GM12878 (cell line): ENCODE measurements at places on chromosomes 12 and 14. TPM values are rescaled to one million over a fixed set of nuclear protein-coding genes. Genes with fewer than 3 reads are reported as not detected.
A peak's percentile ranks its signal among the peaks of the same experiment; 100 is the strongest.

SUDS3 gene
- 21.1 and 21.3 TPM in 2 replicates for total RNA-seq

DNA sequence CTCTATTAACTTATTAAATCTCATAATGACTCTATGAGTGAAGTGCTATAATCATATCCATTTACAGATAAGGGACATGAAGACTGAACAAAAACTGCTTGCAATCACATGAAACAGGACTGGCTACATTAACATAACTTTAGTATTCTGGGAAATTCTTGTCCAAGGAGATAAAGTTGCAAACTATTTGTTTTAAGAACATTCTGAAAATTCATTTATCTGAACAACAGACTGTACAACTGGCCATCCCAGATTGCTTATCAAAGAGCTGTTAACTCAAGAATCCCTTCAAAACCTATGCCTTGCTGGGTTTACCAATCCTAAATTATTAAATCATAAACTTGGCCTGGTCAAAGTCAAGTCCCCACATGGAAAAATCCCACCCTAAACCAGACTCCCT, 39.2 kb upstream of the POC1B start:
- no peak for DNase-seq

DNA sequence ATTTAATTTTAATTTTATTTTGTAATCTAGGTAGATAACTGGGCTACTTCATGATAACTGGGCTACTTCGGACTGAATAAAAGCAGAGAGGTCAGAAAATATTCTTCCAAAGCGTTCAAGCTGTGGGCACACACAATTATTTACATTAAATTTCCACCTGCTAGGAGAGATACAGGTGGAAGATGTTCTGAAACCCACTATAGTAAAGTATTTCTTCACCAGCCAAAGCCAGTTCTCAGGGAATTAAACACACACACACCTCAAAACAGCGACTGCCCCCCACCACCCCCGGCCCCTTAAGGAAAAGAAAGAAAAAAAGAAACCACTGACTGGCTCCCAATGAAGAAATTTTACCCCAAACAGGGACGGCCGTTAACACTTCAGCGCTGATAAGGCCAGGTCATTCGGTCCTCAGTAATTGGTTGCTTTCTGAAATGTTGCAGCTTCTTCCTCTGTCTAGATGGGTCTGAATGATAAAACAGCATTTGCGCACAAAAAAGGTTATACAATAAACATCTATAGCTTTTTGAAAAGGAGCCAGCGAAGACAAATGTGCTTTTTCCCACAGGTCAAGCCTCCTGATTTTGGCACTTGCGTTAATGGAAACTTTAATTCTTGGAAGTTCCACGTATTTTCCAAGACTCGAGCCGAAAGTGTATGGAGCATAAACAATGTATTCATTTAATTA, 771 bp upstream of the KCNJ8 start:
- no peak for DNase-seq

- no peak for DNase-seq
These were observed 10.0 kb downstream of the STAC3 start for GRCh38 chr12:57240926-57241401.

GPHB5 gene
- total RNA-seq, result not detected in 2 replicates

KCNMB4 gene
- total RNA-seq, result 0.13 and 0.21 TPM in 2 replicates

GRCh38 chr14:96424109-96424989, 32.4 kb downstream of the AK7 start:
- peak; percentile 45 for DNase-seq

GRCh38 chr12:46369474-46370379, 2.8 kb downstream of the SLC38A2 start:
- no peak for DNase-seq

DNA sequence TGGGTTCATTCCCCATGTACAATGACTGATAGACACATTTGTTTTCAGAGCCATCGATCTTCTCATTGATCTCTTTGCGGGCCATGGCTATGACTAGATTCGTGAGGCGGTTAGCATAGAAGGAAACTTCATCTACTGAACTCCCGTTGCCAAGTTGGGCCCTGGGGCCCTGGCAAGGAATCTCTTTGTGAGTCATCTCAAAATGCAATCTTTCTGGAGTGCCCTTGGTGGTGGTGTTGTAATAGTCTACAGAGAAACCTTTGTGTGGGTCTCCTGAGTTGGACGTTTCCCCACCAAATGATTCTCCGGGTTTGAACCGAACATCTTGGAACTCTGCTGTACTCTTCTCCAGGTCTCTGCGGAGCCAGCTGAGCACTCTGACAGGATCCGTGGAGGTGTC, 20.4 kb downstream of the AKAP3 start:
- DNase-seq, result no peak

DNA sequence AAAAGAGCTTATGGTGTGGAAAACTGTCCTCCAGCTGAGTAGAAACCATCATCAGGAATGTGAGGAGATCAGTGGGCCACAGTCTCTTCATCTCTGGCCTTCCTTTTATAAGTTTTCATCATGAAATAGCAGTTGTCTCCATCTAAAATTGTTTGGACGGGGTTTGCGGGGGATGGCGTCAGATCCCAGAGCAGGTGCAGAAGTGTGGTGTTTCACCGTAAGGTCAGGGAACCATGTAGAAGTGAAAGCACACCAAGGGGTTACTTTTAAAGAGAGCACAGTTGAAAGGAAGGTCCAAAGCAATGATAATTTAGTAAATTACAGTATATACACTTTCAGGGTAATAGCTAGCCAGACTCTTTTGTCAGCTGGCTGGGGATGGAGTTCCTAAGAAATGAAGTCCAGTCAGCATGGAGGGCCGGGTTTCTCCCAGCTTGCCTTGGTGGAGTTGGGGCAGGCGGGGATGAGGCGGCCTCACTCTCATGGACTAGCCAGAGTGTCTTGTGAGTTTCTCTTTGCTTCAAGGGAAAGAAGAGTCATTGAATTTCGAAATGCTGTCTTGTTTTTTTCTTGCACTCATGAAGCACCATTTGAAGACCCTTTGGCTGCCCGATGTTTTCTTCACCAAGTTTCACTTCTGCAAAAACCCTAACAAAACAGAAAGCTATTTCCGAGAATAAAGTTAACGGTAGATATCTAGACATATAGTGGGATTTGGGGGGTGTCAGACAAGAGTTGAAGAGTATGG, 100.6 kb downstream of the ETV6 start:
- DNase-seq, result peak; percentile 87

GRCh38 chr12:109926016-109926415, 25.9 kb downstream of the TCHP start:
- no peak for DNase-seq

GRCh38 chr12:11862798-11863197, 207.9 kb upstream of the BCL2L14 start:
- no peak for DNase-seq

DNA sequence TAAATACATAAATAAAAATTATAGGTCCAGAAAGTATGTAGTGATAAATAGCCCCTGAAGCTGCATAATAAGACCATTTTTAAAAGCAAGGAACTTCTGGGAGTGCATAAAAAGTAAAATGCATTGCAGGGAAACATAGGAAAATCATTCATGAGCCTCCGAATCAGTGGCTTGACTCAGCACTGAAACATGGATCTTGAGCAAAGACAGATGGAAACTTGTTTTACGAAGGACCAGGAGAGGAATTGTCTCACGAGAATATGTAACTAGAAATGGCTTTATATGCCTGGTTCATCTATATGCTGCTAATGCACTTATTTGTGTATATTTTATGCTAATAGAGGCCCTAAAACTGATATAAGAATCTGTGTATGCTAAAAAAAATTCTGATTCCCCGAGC, 14.7 kb downstream of the TMEM30B start:
- no peak for DNase-seq

GRCh38 chr12:68883151-68883550, 49.8 kb downstream of the CPM start:
- no peak for DNase-seq

PIP4P1 gene
- total RNA-seq, result 39.0 and 41.3 TPM in 2 replicates

KRT78 gene
- total RNA-seq, result not detected in 2 replicates

SLC25A21 gene
- 0.08 and 0.72 TPM in 2 replicates for total RNA-seq

- no peak for DNase-seq
These were observed 5.2 kb downstream of the IRF2BPL start for GRCh38 chr14:77023001-77023996.

- no peak for DNase-seq
These were observed 2.9 kb downstream of the NEK9 start for GRCh38 chr14:75123991-75124390.

DNA sequence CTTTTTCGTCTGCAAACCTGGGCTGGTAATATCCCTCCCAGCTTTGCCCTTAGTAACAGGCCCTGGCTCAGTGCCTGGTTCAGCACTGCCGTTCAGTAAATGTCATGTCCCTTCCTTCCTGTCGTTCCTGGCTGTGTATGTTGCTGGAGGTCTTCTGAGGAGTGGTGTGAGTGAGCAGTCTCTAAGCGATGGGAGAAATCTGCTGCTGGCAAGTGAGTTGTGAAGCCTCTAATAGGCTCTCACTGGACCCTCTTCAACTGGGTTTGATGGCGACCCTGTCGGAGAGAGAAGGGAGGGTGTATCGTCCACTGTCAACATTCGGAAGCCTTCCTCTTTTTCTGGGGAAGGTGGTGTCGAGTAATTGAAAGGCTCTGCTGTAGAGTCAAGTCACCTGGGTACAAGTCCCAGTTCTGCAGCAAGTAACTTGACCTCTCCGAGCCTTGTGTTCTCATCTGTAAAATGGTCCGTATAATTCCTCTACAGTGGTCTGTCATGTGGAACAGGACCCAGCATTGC, 62.8 kb downstream of the HRK start:
- DNase-seq, result no peak

- DNase-seq, result no peak
These were observed 20.4 kb downstream of the RGS6 start for GRCh38 chr14:71952381-71953363.

- no peak for DNase-seq
These were observed 425.8 kb downstream of the RAD51B start for GRCh38 chr14:68245146-68246073.

GRCh38 chr12:115101520-115101919, 417.5 kb upstream of the TBX3 start:
- DNase-seq, result no peak

DNA sequence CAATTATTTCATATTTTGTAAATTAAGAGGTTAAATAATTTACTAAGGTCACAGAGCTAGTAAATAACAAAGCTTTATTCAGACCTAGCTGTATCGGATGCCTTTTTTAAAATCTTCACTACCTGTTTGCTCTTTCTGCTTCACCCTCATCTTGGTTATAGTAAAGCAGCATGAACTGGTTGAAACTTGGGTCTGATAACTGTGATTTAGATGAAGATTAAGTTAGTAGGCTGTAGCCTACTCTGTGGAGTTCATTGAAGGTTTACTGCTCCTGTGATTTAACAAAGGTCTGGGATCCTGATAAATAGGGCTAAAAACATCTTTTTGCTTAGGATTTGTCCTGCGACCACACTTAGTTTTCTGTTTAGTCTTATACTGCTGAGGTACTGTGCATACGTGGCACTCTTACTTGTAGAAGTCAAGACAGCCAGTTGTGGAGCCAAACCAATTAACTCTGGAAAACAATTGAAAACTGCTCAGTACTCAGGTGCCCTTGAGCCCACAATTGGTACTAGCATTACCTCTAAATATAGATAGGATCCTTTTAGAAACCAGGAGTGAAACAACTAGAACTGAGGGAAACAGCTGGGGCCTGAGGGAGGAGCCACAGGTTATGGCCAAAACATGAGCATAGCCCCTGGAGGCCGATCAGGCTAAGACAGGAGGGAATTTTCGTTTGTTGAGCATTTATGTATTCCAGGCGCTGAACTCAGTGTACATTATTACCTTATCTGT, 2.3 kb downstream of the SPATS2 start:
- peak; percentile 79 for DNase-seq

GRCh38 chr14:54652188-54652587, 85.3 kb downstream of the SAMD4A start:
- DNase-seq, result no peak

- DNase-seq, result peak; percentile 53
These were observed at the start of gene DGKA for GRCh38 chr12:55930771-55931316. Gene DGKA (plus strand): TSS chr12:55931162. CDS start chr12:55936504, 5,342 bp downstream.

DNA sequence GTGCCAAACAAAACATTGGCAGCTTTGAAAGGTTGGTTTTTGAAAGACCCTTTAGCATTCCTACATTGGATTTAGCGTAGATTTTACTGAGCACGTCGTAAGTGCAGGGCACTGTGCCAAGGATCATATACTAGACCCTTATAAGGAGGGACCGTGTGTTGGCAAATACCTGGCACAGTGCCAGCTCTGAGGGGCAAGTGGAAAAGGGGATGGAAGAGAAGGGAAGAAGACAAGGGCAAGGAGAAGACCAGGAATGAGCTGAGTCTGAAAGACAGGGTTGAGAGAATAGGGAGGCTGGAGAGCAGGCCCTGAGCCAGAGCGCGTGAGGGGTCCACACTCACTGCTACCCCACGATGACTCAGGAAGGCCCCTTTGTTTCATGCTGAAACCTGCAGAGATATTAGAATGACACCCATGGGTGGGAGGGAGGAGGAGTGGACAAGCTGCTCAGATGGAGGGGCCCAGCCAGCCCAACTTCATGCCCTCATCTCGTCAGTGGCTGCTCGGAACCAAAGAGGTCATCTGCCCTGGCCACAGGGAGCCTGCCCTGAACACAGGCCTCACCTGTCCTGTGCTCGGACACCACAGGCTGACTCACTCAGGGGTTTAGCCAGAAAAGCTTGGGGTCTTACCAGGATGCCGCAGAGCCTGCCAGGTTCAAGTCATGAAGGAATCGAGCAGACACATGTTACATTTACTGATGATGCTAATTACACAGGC, 25.0 kb downstream of the RAB35 start:
- DNase-seq, result no peak

NELL2 gene
- total RNA-seq, result 0.85 and 1.3 TPM in 2 replicates

GPR135 gene
- 1.1 and 1.4 TPM in 2 replicates for total RNA-seq

CISTR gene
- total RNA-seq, result not detected in 2 replicates

- DNase-seq, result no peak
These were observed 117.1 kb upstream of the SLC35F4 start for GRCh38 chr14:57982804-57983634.

GRCh38 chr12:26573225-26573909, 259.6 kb downstream of the ITPR2 start:
- DNase-seq, result no peak

DNA sequence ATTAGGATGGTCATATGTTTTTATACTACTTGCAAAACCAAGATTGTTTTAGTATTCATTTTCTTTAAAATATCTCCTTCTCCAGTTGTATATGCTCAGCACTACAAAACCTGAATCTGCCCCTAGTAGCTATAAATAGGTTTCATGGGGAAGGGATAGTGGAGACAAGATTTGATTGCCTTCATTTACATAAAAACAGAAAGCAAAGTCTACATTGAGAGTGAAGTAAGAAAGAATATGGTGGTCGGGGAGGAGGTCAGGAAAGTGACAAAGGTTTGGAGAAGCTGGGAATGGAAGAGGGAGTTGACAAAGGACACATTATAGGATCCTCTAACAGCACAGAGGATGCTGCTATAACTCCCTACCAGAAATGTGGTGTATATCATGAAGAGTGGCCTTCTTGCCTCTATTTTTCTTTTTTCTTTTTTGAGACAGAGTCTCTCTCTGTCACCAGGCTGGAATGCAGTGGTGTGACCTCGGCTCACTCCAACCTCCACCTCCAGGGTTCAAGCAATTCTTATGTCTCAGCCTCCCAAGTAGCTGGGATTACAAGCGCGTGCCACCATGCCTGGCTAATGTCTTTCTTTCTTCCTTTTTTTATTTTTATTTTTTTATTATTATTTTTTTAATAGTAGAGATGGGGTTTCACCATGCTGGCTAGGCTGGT, 6.6 kb upstream of the LRP6 start:
- DNase-seq, result no peak

GRCh38 chr12:109714141-109714912, 702 bp downstream of the FAM222A start:
- DNase-seq, result no peak
